ENCODE measurements at places on chromosomes 12 and 14. TPM values are rescaled to one million over a fixed set of nuclear protein-coding genes. Genes with fewer than 3 reads are reported as not detected.

ITGB7 gene
- 199 TPM for total RNA-seq

LRP10 gene
- total RNA-seq: 104 TPM

PTMS gene
- 3.4 TPM for total RNA-seq

WDR89 gene
- 21.8 TPM for total RNA-seq

ERP27 gene
- total RNA-seq: 9.0 TPM

TEX52 gene
- total RNA-seq: not detected

SMIM41 gene
- not detected for total RNA-seq

DNA sequence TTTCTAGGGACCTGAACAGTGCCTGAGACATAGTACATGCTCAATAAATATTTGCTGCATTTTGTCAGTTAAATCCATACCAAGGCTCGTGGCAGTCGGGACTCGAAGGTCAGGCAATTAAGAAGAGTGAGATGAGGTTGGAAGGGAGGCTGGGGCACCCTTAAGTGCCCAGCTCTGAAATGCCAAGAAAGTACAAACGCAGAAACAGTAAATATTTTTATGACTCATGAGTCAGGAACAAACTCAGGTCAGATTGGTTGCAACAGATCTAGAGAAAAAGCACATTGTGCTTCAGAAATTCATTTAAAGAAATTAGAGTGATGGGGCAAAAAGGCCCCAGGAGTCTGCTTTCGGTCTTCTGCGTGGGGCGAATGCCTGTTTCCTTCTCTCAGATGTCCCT, 83.0 kb upstream of the FZD10 start:
- no peak overlapping the region for H3K4me3 ChIP-seq
- H3K36me3 ChIP-seq: no peaks in the 10 kb centered on the region

DNA sequence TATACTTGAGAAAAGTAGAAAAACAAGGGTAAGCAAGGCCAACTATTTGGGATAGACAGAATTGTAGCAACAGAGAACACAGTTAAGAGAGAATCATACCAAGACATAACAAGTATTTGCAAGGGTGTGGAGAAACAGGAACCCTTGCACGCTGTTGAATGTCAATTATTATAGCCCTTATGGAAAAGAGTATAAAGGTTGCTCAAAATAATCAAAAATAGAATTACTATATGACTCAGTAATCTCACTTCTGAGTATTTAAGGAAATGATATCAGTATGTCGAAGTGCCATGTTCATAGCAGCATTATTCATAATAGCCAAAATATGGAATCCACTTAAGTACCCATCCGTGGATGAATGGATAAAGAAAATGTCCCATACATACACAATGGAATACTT, 193.3 kb downstream of the PHLDA1 start:
- H3K27ac ChIP-seq: no peak overlapping the region
- no peak for DNase-seq

DNA sequence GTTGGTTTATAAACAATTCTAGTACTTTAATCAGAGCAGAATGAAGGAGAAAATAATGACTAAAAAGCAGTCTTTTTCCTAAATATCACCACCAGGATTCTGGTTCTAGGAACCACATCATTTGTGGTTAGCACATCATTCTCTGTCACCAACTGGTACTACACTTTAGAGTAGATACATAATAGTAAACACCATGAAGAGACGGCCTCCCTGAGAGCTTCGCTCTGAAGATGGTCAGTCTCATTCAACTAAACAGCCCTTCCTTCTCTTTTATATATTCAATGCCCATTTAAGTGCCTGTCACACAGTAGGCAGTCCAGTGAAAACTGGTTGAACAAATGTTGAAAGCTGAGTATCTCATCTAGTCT, 10.9 kb downstream of the SLC38A2 start:
- H3K36me3 ChIP-seq: peaks cover 10% of the 10 kb centered on the region
- H3K4me1 ChIP-seq: peaks cover 20% of the 10 kb centered on the region
- no peaks in the 10 kb centered on the region for H3K27me3 ChIP-seq

DNA sequence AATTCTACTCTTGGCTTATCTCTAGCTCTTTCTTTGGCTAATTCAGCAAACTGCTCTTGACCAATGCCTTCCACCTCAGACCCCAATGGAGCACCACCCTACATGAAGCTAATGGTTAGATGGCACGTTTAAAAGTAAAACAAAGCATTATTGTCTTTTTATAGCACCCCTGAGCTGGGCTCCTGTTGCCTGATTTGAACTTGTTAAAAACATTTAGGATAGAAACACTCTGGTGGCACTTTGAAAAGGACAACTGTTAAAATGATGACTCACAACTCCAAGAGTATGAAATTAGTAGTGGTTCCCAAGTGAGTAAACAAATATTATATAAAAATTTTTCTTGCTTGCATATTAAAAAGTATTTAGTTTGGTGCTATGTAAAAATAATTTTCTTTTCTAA, 299.6 kb upstream of the DCN start:
- H3K4me1 ChIP-seq: no peaks in the 10 kb centered on the region
- H3K36me3 ChIP-seq: no peaks in the 10 kb centered on the region
- H3K4me3 ChIP-seq: no peak overlapping the region
- H3K27me3 ChIP-seq: no peaks in the 10 kb centered on the region
- no peak for DNase-seq

- no peak overlapping the region for H3K4me3 ChIP-seq
- no peaks in the 10 kb centered on the region for H3K4me1 ChIP-seq
- no peaks in the 10 kb centered on the region for H3K36me3 ChIP-seq
- no peak for DNase-seq
- no peaks in the 10 kb centered on the region for H3K27me3 ChIP-seq
These were observed 11.8 kb upstream of the PLEKHG3 start for GRCh38 chr14:64692189-64692985.

- no peaks in the 10 kb centered on the region for H3K27me3 ChIP-seq
- no peak for DNase-seq
- H3K4me3 ChIP-seq: no peak overlapping the region
- no peak overlapping the region for H3K27ac ChIP-seq
- H3K36me3 ChIP-seq: no peaks in the 10 kb centered on the region
- H3K4me1 ChIP-seq: peaks cover 3% of the 10 kb centered on the region
These were observed 45.3 kb downstream of the BEGAIN start for GRCh38 chr14:100541621-100542560.

DNA sequence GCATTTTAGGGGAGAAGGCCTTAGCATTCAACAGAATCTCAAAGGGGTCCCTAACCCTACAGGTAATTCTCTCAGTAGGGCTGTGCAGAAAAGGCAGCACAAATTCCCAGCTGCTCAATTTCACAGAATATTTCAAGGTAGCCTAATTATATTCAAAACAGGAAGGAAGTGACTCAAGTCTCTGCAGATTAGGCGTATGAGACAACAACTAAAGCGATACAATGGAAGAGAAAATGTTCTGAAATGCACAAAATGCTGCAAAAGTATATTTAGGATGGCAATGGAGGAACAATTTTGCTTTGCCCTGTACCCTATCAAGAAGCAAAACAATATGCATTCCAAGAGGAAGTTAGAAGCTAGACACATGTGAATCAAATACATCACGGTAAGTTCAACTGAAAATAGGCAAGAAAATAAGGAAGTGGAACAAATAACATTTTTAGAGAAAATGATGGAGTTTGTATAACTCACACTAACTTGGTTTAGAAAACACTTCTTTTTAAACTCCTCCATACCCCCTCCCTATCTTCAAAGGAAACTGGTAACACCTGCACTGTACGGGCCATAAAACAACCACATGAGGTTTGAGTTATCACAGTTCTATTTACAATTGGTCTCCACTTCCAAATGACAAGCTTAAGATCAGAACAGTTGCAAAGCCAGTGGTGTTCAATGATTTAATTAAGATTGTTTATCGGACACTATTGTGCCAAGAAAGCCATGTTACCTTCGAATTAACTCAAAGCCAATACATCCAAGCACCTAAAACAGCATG, 1.6 kb downstream of the GIT2 start:
- peaks cover 34% of the 10 kb centered on the region for H3K4me1 ChIP-seq
- H3K4me3 ChIP-seq: peak overlapping the region; percentile 84
- peak overlapping the region; percentile 69 for H3K27ac ChIP-seq

GRCh38 chr14:103421556-103421955, 36.3 kb downstream of the MARK3 start:
- no peaks in the 10 kb centered on the region for H3K27me3 ChIP-seq
- DNase-seq: no peak
- peaks cover 4% of the 10 kb centered on the region for H3K4me1 ChIP-seq
- no peak overlapping the region for H3K27ac ChIP-seq
- H3K36me3 ChIP-seq: peaks cover 1% of the 10 kb centered on the region

DNA sequence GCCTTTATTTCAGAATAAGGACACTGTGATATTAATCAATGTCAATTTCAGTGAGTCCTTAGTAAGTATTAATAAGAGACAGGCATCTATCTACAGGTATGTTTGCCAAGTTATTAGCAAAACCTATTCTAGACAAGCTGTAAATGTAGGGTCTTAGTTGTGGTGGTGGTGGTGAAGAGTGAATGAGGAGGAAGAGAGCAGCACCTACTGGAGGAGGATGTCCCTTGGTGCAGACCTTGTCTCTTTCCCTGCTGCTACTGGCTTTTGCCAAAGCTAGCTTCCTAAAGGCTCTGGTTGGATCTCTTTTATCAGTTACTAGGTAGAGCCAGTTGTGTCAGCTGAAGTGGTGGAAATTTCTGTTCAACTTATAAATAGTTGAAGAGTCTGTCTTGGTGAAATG, 304.8 kb upstream of the ATP2B1 start:
- DNase-seq: peak; percentile 64
- H3K36me3 ChIP-seq: no peaks in the 10 kb centered on the region
- H3K27ac ChIP-seq: no peak overlapping the region
- H3K4me1 ChIP-seq: no peaks in the 10 kb centered on the region

All from B cell (primary cell).